ENCODE measurements at places on chromosomes 5 and 9.

DNA sequence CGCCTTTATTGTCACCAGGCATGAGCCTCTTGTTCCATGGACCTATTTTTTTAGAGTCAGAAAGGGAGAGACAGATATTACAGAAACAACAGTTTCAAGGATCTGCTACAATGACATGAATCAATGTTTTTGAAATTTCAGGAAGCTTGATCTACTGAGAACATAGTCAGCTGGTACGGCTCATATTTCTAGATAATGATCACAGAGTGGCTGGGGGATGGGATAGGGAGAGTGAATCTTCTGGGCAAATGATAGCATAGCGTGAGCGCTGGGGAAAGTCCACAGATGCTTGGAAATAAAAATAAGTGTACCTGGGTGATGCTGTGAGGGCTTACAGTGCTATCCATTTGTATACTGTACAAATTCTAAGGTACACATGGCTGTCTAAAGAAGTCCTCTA lies 340.4 kb downstream of the EBF1 start:
- no peak overlapping the region for H3K27ac ChIP-seq
- H3K4me3 ChIP-seq, result no peak overlapping the region
- H3K4me1 ChIP-seq, result no peaks in the 10 kb centered on the region
- no peaks in the 10 kb centered on the region for H3K27me3 ChIP-seq
- DNase-seq, result no peak
- no peaks in the 10 kb centered on the region for H3K36me3 ChIP-seq

- H3K27ac ChIP-seq, result no peak overlapping the region
- DNase-seq, result no peak
- H3K27me3 ChIP-seq, result no peaks in the 10 kb centered on the region
- H3K36me3 ChIP-seq, result no peaks in the 10 kb centered on the region
- no peaks in the 10 kb centered on the region for H3K4me1 ChIP-seq
Observed at GRCh38 chr5:38422622-38423021, 133.8 kb downstream of the LIFR start.

GRCh38 chr5:99378443-99378842 lies 449.6 kb upstream of the CHD1 start:
- no peak overlapping the region for H3K27ac ChIP-seq
- H3K36me3 ChIP-seq, result no peaks in the 10 kb centered on the region
- H3K27me3 ChIP-seq, result no peaks in the 10 kb centered on the region
- H3K4me1 ChIP-seq, result no peaks in the 10 kb centered on the region
- no peak overlapping the region for H3K4me3 ChIP-seq
- DNase-seq, result no peak

DNA sequence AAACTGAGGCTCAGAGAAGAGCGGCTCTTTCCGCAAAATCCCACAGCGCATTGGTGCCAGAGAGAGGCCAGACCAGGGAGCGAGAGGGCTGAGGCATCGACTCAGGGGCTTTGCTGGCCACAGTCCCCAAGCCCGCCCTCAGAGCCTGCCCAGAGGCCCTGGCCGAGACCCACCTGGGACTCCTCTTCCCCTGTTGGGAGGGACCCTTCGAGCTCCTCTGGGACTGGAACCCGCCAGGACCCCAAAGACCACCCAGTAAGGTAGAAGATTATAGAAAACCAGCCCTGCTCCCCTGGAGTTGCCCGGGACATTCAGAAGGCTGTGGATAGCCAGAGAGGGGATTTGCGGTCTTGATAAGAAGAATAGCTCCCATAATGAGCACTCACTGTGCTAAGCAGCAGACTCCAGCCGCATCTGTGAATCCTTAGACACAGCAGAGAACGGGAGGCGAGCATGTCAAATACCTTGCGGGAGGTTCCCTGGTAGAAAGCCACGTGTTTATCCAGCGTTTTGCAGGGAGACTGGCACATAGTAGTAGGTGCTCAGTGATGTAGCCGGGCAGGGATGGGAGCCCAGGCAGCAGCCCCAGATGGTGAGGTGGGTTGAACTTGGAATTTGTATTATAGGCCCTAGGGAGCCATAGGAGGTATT lies 651 bp upstream of the AK1 start:
- H3K4me1 ChIP-seq, result peaks cover 10% of the 10 kb centered on the region
- no peaks in the 10 kb centered on the region for H3K27me3 ChIP-seq
- peak overlapping the region; percentile 43 for H3K27ac ChIP-seq
- peak overlapping the region; percentile 56 for H3K4me3 ChIP-seq

GRCh38 chr5:60829490-60830266 lies 14.4 kb downstream of the ELOVL7 start:
- H3K27me3 ChIP-seq, result no peaks in the 10 kb centered on the region
- H3K27ac ChIP-seq, result no peak overlapping the region
- H3K4me1 ChIP-seq, result no peaks in the 10 kb centered on the region
- H3K4me3 ChIP-seq, result no peak overlapping the region
- H3K36me3 ChIP-seq, result no peaks in the 10 kb centered on the region
- no peak for DNase-seq

GRCh38 chr9:3884736-3885135 lies 358.9 kb upstream of the RFX3 start:
- no peak overlapping the region for H3K27ac ChIP-seq
- H3K4me3 ChIP-seq, result no peak overlapping the region
- H3K4me1 ChIP-seq, result no peaks in the 10 kb centered on the region
- H3K36me3 ChIP-seq, result no peaks in the 10 kb centered on the region
- DNase-seq, result no peak

- H3K27ac ChIP-seq, result no peak overlapping the region
- no peaks in the 10 kb centered on the region for H3K27me3 ChIP-seq
- H3K4me1 ChIP-seq, result peaks cover 5% of the 10 kb centered on the region
- H3K36me3 ChIP-seq, result no peaks in the 10 kb centered on the region
- H3K4me3 ChIP-seq, result no peak overlapping the region
Observed at GRCh38 chr9:121133104-121133816, 58.5 kb downstream of the CNTRL start.

DNA sequence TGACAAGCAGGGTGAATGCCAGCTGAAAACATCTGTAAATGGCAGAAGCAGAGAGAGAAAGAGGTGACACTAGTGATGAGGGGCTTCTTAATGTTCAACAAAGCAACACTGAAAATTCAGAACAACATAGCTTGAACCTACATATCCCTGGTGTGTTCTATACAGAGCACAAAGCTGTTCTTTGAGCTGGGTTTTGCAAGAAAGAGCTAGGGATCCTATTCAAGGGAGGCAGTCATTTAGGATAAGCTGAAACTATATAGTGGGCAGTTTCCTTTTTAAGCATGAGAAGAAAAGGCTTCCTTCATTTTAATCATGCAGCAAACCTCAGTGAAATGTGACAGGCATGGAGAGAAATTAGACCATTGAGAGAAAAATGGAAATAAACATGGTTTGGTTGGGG lies 45.6 kb upstream of the RAI14 start:
- no peak overlapping the region for H3K27ac ChIP-seq
- H3K36me3 ChIP-seq, result no peaks in the 10 kb centered on the region
- H3K27me3 ChIP-seq, result no peaks in the 10 kb centered on the region

GRCh38 chr5:124398460-124398859 lies 348.0 kb downstream of the ZNF608 start:
- no peak for DNase-seq
- H3K4me3 ChIP-seq, result no peak overlapping the region
- H3K36me3 ChIP-seq, result no peaks in the 10 kb centered on the region
- H3K27me3 ChIP-seq, result no peaks in the 10 kb centered on the region

- no peaks in the 10 kb centered on the region for H3K4me1 ChIP-seq
- DNase-seq, result no peak
- no peaks in the 10 kb centered on the region for H3K36me3 ChIP-seq
- H3K4me3 ChIP-seq, result no peak overlapping the region
- H3K27ac ChIP-seq, result no peak overlapping the region
Observed at GRCh38 chr9:84255696-84256095, 84.9 kb downstream of the SLC28A3 start.

- H3K27ac ChIP-seq, result no peak overlapping the region
- no peak for DNase-seq
- no peaks in the 10 kb centered on the region for H3K27me3 ChIP-seq
- H3K36me3 ChIP-seq, result no peaks in the 10 kb centered on the region
- H3K4me1 ChIP-seq, result peaks cover 31% of the 10 kb centered on the region
- no peak overlapping the region for H3K4me3 ChIP-seq
Observed at GRCh38 chr5:95874246-95874645, 51.7 kb upstream of the GLRX start.

- H3K4me3 ChIP-seq, result no peak overlapping the region
- peaks cover 24% of the 10 kb centered on the region for H3K4me1 ChIP-seq
- H3K27ac ChIP-seq, result no peak overlapping the region
- no peaks in the 10 kb centered on the region for H3K27me3 ChIP-seq
Observed at GRCh38 chr9:27394154-27394825, 97.3 kb upstream of the EQTN start.

DNA sequence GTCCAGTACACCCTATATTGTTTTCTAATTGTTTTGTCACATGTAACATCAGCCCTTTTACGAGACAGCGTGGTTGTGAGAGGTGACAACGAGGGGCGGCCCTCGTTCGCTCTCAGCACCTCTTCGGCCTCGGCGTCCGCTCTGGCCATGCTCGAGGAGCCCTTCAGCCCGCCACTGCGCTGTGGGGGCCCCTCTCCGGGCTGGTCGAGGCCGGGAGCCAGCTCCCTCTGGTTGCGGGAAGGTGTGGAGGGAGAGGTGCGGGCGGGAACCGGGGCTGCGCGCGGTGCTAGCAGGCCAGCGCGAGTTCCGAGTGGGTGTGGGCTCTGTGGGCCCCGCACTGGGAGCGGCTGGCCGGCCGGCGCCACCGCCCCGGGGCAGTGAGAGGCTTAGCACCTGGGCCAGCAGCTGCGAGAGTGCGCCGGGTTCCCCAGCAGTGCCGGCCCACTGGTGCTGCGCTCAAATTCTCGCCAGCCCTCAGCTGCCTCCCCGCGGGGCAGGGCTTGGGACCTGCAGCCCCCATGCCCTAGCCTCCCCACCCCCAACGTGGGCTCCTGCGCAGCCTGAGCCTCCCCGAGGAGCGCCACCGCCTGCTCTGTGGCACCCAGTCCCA lies 145.0 kb downstream of the PSAT1 start:
- no peaks in the 10 kb centered on the region for H3K36me3 ChIP-seq
- H3K4me3 ChIP-seq, result no peak overlapping the region
- no peaks in the 10 kb centered on the region for H3K4me1 ChIP-seq
- no peaks in the 10 kb centered on the region for H3K27me3 ChIP-seq
- H3K27ac ChIP-seq, result no peak overlapping the region

- no peak overlapping the region for H3K27ac ChIP-seq
Observed at GRCh38 chr5:84605241-84605640, 220.6 kb upstream of the EDIL3 start.

DNA sequence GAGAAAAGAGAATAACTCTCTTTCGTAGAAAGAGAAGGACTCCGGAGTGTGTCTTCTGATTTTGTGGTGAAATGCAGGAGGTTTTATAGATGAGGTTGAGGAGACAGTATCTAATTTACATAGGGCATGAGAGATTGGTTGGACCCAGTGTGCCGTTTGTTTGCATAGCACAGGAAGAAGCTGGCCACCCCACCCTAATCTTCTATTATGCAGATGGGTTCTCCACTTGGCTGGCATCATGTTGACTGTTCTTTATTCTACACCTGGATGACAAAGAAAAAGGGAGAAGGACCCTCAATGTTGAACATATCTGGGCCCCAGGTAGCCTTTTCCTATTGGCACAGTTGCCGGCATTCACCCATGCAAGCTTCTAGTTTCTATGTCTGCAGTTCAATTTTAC lies 23.2 kb upstream of the MINAR2 start:
- no peaks in the 10 kb centered on the region for H3K36me3 ChIP-seq
- no peak overlapping the region for H3K4me3 ChIP-seq
- no peak overlapping the region for H3K27ac ChIP-seq
- no peaks in the 10 kb centered on the region for H3K27me3 ChIP-seq
- H3K4me1 ChIP-seq, result no peaks in the 10 kb centered on the region

DNA sequence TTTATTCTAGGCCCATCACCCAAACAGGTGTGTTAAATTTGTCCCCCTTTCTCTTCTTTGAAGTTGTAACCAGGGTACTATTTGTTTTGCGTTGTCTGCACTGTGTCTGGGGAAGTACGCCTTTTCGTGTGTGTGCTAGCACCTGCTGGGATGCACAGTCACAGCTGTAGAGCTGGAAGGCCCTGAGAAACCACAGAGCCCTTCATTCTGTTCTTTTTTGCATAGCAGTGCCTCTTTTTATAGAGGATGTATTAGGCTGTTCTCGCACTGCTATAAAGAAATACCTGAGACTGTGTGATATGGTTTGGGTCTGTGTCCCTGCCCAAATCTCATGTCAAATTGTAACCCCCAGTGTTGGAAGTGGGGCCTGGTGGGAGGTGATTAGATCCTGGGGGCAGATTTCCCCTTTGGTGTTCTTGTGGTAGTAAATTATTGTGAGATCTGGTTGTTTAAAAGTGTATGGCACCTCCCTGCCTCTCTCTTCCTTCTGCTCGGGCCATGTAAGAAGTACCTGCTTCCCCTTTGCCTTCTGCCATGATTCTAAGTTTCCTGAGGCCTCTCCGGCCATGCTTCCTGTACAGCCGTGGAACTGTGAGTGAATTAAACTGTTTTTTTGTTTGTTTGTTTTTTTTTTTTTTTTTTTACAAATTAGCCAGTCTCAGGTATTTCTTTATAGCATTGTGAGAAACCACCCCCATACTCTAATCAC lies 14.0 kb downstream of the SEC61B start:
- H3K4me3 ChIP-seq, result no peak overlapping the region
- peaks cover 17% of the 10 kb centered on the region for H3K4me1 ChIP-seq
- H3K27me3 ChIP-seq, result no peaks in the 10 kb centered on the region
- H3K36me3 ChIP-seq, result no peaks in the 10 kb centered on the region
- DNase-seq, result no peak
- H3K27ac ChIP-seq, result no peak overlapping the region

DNA sequence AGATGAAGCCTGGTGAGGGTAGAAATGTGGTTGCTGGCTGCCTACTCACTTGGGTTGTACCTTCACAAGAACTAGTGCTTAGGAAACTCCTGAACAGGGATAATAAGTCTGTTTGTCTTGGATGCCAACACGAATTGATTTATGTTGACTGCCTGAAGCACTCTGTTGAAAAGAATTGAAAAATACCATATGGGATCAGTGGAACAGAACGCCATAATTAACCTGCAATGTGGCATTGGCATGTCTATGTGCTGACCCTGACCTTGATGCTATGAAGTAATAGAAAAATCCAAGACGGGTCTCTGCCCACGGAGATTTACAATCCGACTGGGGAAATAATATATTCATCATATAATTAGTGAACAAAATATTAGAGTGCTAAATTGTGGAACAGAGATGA lies 10.5 kb downstream of the LIX1 start:
- H3K4me1 ChIP-seq, result no peaks in the 10 kb centered on the region
- H3K27me3 ChIP-seq, result no peaks in the 10 kb centered on the region
- H3K27ac ChIP-seq, result no peak overlapping the region
- no peak for DNase-seq

GRCh38 chr5:158611581-158611980 lies 488.1 kb downstream of the EBF1 start:
- H3K27me3 ChIP-seq, result no peaks in the 10 kb centered on the region
- no peak overlapping the region for H3K4me3 ChIP-seq
- no peaks in the 10 kb centered on the region for H3K4me1 ChIP-seq
- H3K36me3 ChIP-seq, result no peaks in the 10 kb centered on the region
- DNase-seq, result no peak
